ENCODE measurements at places on chromosomes 2 and 18.

GRCh38 chr2:64678771-64679590, 25.3 kb upstream of the SERTAD2 start:
- no peak for DNase-seq

GRCh38 chr2:200321780-200322534, 15.5 kb downstream of the SPATS2L start:
- DNase-seq = no peak

- peak; percentile 61 for DNase-seq
Observed at GRCh38 chr18:58321986-58322385, 278.0 kb downstream of the NEDD4L start.

- no peak for DNase-seq
Observed at GRCh38 chr2:8125741-8126711, 555.8 kb upstream of the ID2 start.

DNA sequence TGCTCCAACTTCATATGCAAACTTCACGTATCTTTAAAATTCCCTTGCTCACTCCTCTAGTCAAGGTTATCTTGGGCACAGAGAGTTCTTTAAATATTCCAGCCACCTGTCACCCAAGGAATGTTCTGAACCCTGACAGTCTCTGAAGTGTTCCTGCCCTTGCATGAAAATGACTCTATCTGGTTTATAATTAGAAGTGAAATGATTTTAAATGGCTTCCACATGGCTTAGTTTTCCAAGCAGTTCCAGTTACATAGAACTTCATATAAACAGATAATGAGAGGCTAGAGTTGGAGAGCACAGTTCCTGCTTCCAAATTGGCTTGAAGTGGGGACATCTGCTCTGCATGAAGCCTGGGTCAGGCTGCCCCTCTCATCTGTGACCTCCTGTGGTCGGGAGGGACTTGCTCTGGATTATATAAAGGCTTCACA, 81.9 kb downstream of the SLC4A3 start:
- DNase-seq = no peak

GRCh38 chr2:60226943-60227342, 326.5 kb downstream of the BCL11A start:
- DNase-seq = no peak

DNA sequence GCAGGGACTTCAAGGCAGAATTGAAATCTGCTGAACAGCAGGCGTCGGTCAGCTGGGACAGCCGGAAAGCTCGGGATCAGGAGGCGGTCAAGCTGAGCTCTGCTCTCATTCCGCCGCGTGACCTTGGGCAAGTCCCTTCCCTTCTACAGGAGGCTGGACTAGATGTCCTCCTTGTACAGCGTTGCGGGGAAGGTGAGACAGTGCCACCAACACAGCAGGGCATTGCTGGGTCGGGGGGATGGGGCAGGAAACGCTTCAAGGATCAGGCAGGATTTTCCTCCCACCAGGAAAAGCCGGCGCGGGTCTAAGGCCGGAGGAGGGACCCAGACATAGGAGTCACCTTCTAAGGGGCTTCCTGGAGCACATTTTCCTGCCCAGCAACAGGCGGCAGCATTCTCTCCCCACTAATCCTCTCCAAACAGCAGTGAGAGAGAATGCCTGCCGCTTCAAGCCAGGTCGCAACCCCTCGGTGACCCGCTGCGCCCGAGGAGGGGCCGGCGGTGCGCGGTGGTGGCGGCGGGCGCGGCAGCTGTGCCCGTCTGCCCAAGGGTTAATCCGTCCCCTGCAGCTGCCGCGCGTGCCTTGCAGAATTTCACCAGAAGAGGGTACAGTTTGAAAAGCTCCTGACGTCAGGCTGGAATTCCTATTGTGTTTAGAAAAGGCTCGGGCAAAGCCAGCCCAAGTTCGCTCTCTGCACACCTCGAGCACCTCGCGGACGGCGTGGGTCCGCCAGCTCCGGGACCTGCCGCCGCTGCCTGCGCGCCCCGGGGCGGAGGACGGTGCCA, at the start of gene KCNF1:
Gene KCNF1 (plus strand): TSS at position 644 of the 785 bp plus-strand sequence. CDS start 493 bp downstream, outside the sequence.
- no peak for DNase-seq

- peak; percentile 44 for DNase-seq
Observed at GRCh38 chr2:189254268-189254883, 74.8 kb upstream of the COL5A2 start.

GRCh38 chr18:41948544-41949110, 6.4 kb upstream of the PIK3C3 start:
- no peak for DNase-seq

- DNase-seq = no peak
Observed at GRCh38 chr2:88471083-88471942, 18.8 kb upstream of the FOXI3 start.

GRCh38 chr2:16084274-16084673, 143.9 kb downstream of the MYCN start:
- no peak for DNase-seq

DNA sequence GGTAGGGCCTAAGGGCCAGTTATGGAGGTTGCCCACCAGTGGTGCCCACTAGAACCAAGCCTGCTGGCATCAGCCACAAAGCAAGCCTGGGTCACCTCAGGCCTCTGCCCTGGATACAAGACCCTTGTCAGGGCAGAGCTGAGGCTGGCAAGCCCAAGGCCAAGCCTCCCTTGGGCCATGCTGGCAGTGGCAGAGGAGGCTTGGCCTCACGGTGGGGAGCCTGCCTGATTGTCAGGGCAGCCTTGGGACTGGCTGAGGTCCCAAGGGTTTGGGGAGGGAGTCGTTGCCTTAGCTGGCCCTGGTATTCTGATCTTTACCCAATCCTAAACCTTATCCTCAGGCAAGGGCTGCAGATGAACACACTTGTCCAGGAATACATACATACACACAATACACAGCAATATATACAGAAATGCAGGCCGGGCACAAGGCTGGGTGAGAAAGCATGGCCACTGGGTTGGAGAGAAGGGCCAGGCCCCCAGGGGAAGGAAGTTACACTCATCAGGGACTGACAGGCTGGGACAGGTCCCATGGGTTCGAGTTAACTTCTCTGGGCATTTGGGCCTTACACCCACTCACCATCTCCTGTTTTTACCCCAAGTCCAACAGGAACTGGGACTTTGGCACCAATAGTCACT, 21.0 kb downstream of the CCT7 start:
- DNase-seq = no peak

DNA sequence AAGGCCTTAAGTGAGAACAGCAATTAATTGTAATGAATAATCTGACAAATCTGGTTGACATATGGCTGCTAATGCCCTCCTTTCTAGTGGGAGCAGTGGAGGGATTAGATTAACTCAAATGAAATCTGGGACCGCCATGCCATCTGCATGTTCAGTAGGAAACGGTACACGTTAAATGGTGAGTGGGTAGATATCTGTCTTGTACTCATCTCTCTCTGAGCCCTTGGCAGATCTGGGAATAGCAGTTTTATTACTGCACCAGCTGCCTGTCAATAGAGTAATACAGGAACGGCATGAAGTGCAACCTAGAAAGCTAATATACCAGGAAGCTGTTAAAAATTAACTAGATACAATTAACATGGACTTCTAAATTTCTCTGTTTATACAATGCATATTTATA, 258.8 kb downstream of the GPD2 start:
- DNase-seq = no peak

DNA sequence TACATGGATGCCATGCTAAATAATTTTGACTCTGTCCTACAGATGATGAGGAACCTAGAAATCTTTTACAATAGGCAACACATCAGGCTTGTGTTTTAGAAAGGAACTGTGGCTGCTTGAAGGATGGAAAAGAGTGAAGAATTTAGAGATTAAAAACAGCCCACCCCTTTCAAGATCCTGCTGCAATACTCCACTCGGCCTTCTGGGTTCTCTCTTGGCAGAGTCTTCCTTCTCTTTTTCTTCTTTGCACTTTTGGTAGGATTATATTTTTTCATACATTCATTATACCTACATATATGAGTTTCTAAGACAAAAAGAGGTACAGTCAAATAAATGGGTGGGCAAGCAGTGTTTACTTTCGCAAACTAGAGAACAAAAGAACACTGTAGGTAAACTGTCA, 474.3 kb downstream of the ERBB4 start:
- DNase-seq = no peak

DNA sequence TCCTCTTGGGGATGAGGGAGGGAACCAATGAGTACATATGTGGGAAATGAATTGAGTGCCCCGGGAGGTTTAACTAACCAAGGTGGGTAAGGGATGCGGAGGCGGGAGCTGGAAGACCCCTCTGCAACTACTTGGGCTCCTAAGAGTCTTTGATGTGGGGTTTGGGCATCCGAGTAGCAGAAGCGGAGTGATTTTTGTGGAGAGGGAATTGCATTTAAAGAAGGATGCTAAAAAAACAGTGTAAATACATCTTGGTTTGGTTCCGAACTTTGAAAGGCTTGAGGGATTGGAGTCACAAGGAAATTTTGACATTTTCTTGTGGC, 215.7 kb downstream of the MCFD2 start:
- DNase-seq = no peak

DNA sequence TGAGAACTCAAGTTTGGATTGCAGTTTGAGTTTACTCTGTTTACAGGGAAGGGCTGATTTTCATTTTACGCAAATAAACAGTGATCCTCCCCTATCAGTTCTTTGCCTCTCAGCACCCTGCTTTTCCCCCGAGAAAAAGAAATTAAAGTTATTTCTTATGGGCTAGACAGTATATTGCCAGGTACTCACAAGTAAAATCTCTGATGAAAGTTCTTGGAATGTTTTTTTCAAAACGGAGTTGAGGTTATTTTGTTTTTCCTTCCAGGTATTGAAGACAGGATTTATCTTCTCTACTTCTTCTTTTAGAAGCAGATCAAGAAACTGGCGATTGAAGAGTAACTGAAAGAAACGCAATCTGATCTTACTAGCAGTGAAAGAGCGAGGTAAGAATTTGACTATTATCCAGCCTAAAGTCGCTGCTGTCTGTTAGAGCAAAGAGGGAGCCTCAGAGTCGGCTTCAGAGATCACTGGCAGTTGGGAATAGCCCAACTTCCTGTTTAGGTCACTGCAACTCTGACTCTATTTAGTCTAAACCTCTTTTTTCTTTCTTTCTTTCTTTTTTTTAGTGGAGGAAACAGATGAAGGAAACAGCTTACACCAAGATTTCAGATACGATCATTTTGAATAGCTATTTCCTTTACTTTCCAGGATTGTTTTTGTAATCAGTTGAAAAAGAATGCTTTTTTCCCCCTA, at the start of gene TFPI:
Gene TFPI (minus strand): TSS at position 425 of the 693 bp plus-strand sequence. CDS start 50,667 bp downstream, outside the sequence.
- no peak for DNase-seq

DNA sequence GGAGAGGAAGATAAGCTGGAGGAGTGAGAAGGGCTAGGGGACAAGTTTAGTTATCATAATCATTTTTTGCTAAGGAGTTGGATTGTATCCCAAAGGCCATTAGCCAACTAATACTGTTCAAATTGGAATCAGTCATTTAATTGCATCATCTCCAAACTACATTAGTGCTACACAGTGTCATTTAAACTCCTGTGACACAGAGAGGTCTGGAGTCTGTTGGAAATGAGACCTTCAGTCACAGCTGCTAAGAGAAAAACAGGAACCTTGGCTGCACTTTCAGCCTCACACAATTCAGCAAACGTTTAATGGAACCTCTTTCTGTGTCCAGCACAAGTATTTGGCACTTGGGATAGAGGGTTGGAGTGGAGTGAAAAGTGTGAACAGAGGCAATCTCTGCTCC, 175.5 kb upstream of the MGAT5 start:
- DNase-seq = no peak

Measured in lower lobe of right lung (tissue), 2 donors.